Stimulated activated CD4-positive, alpha-beta T cell treated with anti-CD3 and anti-CD28 coated beads, Interleukin-1b, Interleukin-23, amount 100 ng/mL, for 48 hours (primary cell): ENCODE measurements at places on chromosomes 2 and 18.

DNA sequence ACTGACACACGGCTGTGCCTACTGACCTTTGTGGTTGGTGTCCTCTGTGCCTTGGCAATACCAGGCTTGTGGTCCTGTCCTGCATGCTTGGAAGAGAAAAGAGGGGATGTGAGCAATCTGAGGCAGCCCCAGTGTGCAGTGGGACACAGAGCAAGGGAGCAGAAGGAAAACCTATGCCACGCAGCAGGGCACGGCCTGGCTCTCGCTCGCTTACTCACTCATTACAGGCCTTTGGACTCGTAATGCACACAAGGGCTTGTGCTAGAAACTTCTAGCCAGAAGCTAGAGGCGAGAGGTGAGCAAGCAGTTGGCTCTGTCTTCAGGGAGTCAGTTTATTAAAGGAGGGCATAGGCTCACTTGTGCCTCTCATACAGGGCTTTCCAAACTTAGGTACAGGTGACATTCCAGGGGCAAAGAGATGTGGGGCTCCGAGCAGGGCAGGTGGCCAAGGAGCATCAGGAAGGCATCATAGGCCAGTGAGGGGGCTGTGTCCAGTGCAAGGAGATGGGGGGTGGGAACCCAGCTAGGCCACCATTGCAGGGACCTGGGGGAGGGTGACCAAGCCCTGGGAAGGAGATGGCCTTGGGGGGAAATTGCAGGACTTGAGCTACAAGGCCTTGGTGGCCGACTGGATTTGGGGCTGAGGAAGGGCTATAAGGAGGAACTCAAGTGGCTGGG, 100.8 kb downstream of the DYSF start:
- DNase-seq: no peak

DNA sequence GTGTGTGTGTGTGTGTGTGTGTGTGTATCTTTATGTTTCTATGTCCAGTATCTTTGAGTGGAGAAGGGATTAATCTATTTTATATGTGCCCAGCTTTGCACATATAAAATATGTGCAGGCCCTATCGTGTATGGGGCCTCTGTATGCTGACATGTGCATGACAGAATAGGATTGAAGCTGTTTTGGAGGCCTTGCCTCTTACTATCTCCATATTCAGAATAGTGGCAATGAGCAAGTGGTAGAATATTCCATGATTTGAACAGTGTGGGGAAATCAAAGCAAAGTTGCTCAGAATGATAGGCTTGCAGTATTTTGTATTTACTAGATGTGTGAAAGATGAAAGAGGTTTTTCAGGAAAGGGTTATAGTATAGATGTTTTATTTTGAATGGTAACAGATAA, 480.8 kb downstream of the XIRP2 start:
- no peak for DNase-seq

DNA sequence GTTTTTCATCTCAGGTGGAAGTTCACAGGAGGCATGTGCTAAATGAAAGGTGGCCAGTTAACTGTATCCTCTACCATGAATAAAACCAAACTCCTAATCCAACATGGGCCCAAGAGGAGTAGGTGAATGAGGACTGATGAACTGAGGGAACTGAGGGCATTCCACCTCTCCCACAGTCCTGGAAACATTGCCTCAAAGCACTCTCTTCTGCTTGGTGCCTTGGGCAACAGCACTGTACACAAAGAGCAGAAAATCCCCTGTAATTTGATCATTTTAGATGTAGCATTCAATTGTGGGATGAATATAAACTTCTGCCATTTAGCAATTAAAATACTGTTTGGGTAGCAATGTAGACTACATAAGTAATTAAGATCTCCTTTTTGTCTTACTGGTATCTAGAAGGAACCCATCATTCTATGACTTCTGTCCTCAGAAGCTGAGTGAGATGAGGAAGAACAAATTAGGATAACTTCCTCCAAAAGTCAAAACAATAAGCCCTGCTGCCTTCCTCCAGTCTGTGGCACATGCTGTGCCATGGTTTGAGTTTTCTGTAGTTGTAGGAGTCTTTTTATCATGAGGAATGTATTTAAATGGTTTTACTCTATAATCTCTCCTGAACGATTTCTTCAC, 86.7 kb upstream of the ZEB2 start:
- DNase-seq: no peak

GRCh38 chr18:11027862-11028261, 121.5 kb downstream of the PIEZO2 start:
- no peak for DNase-seq

DNA sequence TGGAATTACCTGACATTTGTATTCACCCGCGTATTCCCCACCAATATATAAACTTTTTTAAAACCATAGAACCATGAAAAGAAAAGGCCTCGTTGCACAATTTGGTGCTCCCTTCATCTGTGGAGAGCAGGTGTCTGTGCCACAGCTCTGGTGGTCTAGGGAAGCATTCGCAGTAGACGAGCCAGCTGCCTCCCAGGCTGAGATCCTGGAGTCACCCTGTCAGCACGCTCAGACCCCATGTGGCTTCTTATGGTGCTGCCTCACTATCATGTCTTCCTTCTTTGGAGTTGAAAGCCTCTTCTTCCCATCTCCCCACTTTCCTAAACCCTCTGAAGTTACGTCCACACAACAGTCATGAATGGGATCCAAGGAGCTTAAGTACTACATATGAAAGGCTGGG, 38.4 kb upstream of the ACKR3 start:
- DNase-seq: no peak

DNA sequence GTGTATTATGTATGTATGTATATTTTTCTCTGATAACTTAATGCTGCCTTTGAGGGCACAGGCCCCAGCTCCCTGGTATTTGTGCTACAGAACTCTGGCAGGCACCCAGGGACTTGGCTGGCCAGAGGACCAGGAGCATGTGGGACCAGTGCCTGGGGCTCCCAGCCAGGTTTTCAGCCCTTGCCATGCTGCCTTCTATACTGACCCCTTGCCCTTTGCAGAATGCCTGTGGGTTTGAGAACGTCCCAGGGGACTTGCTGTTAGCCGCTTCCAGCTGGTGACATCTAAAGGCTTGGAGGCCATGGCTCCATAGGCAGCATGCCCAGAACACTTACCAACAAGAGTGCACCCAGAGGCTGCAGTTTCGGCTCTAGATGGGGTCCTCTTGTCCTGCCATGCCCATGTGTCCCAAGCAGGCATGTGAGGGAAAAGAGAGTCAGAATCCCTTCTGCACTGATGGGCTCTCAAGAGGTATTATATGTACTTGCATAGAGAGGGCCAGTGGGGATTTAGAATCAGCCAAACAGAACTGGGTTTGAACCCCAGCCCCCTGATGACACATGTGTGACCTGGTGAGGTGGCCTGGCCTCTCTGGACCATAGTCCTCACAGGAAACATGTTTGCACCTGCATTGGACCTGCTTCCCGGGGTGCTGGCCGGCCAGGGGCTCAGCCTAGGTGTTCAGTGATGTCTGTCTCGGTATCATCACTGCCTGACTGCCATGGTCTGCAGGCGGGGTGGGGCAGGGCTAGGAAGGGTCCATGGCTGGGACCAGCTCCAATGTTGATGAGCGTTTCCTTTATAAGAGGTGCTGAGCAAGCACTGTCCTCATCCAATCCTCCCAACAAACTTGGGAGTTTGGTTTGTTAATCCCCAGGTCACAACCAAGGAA, 119.2 kb upstream of the FHL2 start:
- DNase-seq: no peak

- no peak for DNase-seq
Measured at GRCh38 chr2:143171817-143172216, 42.6 kb downstream of the ARHGAP15 start.

GRCh38 chr18:9824474-9824832, 61.3 kb upstream of the TXNDC2 start:
- DNase-seq: no peak

DNA sequence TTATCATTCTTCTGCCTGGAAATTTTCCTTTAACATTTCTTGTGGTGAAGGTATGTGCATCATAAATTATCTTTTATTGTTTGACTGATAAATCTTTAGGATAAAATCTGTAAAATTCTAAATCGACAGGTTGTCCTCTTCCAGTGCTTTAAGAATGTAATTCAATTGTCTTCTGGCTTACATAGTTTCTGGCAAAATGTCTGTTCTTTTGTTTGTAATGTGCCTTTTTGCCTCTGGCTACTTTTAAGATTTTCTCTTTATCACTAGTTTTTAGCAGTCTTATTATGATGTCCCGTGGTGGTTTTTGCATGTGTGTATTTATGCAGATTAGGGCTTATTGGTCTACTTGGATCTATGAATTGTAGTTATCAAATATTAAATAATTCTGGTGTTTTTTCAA, 203.6 kb upstream of the COPS8 start:
- no peak for DNase-seq

GRCh38 chr2:230944123-230944653, 19.1 kb upstream of the GPR55 start:
- DNase-seq: peak; percentile 73

GRCh38 chr2:109415581-109416013, 198.2 kb downstream of the SEPTIN10 start:
- no peak for DNase-seq

DNA sequence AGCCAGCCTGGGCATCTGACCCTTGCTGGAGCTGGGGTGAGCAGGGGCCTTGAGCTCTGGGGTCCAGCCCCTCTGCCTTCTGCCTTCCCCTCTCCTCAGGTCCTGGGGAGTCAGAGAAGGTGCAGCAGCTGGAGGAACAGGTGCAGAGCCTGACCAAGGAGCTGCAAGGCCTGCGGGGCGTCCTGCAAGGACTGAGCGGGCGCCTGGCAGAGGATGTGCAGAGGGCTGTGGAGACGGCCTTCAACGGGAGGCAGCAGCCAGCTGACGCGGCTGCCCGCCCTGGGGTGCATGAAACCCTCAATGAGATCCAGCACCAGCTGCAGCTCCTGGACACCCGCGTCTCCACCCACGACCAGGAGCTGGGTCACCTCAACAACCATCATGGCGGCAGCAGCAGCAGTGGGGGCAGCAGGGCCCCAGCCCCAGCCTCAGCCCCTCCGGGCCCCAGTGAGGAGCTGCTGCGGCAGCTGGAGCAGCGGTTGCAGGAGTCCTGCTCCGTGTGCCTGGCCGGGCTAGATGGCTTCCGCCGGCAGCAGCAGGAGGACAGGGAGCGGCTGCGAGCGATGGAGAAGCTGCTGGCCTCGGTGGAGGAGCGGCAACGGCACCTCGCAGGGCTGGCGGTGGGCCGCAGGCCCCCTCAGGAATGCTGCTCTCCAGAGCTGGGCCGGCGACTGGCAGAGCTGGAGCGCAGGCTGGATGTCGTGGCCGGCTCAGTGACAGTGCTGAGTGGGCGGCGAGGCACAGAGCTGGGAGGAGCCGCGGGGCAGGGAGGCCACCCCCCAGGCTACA, 3.8 kb downstream of the EMILIN1 start:
- no peak for DNase-seq

DNA sequence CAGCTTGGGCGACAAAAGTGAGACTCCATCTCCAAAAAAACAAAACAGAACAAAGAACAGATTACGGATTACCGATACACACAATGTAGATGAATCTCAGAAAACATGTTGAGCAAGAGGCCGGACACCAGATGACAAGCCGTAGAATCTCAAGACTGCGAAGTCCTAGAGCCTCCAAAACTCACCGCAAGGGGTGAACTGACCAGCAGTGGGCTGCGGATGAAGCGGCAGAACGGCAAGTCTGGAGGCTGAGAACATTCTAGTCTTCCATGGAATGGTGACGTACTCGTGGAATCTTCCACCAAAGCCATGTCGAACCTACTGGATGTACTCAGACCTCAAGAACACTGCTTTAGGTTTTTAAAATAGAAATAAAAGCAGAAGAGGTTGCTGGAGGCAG, 198.8 kb downstream of the NDUFA10 start:
- no peak for DNase-seq

DNA sequence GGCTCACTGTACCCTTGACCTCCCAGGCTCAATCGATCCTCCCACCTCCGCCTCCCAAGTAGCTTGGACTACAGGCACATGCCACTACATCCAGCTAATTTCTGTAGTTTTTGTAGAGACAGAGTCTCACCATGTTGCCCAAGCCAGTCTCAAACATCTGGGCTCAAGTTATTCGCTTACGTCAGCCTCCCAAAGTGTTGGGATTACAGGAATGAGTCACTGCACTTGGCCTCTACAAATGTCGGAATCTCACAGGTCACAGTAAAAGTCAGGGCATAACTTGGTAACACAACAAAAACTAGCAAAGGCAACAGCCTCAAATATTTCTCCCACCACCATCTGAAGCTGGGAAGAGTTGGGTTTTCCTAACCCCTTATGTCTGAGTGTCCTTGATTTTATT, 25.3 kb downstream of the SCG2 start:
- DNase-seq: no peak

DNA sequence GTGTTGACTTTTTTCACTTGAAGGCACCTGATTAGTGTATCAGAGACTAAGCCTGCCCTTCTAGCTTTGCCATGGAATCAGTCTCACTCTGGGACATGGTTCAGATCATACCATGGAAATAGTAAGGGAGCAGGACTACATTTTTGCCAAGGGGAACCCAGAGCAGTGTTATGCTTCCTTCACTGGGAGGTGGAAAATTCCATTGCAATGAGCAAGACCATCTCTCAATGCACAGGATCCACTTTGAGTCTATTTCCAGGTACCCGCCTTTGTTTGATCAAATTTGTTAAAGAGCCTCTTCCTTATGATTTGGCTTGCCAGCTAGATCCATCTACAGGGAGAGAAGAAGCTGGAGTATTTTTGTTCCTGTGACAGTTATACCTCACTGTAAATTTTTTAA, 395.8 kb downstream of the MTX2 start:
- DNase-seq: no peak

DNA sequence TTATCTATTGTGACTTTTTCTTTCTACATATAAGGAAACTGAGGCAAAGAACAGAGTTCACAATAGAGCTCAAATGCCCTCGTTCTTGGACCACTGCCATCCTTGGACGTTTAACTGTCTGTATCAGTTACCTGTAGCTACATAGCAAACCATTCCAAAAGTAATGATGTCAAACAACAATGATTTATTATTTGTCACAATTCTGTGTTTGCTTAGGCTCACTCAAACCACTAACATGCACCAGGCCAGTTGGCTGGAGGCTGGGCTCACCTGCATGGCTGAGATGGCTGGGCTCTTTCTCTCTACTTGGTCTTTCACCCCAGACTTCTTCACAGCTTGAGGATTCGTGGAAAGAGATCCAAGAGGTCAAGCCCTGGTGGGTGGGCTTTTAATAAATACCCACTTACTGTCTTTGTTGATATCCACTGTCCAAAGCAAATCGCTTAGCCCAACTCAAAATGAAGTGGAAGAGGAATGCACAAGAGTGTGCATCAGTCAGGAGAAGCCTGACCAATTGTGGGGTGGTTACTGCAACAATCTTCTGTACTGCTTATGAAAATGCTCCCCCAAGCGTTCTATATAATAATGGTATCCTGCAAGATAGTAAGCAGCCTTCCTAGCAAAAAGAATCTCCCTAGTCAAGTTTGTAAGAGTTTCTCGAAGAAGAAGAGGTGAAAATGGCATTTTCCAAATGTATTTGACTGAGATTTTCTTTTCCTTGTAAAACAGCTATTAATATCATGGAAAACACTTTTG, 163.5 kb upstream of the NT5C1B start:
- no peak for DNase-seq

GRCh38 chr2:218837495-218837894, 5.9 kb upstream of the PRKAG3 start:
- no peak for DNase-seq

DNA sequence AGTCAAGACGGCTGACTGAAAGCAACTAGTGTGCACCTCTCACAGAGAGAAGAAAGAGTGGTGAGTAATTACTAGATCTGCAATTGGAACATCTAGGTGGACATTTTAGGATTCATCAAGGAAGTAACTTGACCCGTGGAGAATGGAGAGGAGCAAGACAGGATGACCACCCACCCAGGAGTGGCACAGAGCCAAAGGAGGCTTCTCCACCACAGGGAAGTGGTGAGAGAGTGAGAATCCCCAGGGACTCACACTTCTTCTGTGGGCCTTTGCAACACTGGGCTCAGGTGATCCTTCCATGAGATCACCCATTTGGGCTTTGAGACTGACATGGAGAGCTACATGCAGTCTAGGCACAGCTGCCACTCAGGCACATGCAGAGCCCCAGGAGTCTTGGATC, 132.8 kb upstream of the GALNT5 start:
- DNase-seq: no peak
